LNCaP clone FGC (cell line): ENCODE measurements at places on chromosomes 12 and 14.

DNA sequence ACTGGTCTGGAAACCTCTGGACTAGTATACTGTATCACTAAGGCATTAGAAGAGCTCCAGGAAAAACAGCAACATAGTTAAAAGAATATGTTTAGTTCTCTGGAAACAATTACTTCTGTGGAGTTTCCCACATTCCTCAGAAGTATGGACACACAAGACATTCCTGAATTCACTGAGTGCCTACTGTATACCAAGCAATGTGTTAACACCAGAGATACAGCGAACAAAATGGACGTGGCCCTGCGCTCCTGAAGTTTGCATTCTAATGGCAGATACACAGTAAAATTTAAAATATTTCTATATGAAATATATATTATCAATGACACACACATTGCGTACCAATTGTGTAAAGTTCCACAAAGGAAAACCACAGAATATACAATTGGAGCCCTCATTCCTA lies 1.1 kb downstream of the ANGEL1 start:
- no peak for DNase-seq

DNA sequence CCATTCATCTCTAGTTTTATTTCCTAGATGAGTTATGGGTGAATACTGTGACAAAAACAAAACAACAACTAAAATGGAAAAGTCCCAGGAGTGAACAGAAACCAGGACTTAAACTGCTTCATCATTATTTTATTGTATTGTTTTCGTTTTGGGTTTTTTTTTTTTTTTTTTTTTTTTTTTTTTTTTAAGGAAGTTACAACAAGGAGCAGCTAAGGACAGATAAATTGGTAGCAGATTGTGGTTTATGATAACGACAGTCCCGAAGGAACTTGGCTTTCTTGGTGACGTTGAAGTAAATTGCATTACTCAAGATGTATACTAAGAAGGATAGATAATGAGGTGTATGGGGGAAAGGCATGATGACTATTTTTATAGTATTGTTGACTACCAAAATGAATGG lies 866.3 kb downstream of the NRXN3 start:
- DNase-seq = no peak

DNA sequence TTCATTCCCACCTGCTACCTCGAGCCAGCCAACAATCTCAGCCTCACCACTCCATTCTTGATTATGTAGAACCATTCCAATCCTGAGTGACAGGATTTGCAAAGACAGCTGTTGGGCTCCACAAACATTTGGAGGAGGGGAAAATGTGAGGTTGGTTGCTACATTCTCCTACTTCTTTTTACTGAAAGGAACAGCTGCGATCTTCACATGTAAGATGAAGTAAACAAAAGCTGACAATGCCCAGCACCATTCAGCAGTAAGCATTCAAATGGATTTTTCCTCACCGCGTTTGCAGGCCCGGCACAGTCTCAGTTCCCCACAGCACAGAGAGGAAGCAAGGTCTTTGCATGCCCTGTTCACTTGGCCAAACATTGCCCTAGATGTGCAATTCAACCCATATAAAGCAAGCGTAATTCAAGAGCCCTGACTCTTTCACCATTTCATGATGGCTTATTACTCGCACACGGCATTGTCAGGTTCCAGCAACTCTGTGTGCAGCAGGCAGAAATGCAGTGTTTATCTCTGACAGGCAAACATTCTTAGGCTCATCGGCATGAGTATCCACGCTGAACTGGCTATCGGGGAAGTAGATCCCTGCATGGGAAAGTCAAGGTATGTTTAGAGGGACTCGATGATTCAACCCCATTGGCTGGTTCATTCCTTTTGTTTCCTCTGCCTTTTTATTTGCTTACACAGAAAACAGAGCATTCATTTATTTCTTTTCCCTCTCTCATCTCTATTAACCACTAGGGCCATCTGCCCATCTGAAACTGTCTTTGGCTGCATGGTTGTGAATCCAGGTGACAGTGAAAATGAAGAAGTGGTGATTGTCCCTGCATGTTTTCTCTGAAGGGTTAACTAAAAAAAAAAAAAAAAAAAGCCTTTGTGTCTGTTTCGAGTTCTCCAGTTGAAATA lies 236.1 kb upstream of the PLEKHG7 start:
- DNase-seq = no peak

- no peak for DNase-seq
These were observed 734 bp downstream of the FIGNL2 start for GRCh38 chr12:51847643-51848325.

DNA sequence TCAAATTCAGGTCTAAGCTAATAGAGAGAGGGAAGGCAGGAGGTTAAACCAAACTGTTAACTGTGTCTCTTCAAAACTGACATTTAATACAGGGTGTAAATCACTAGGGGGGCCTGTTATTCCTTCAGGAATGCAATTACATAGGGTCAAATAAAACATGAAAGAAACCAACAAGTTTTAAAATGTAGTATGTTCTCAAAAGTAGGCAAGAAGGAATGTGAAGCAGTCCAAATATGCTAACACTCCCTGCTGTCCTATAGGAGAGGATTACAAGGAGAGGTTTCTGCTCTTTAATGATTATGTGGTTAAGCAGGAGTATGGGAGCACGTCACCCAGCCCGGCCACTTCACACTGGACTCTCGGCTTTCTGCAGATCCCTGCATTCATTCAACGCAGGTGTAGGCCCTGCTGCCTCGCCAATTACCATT lies 42.5 kb upstream of the BMP4 start:
- no peak for DNase-seq
